ENCODE measurements at places on chromosomes 12 and 14. TPM values are rescaled to one million over a fixed set of nuclear protein-coding genes. Genes with fewer than 3 reads are reported as not detected.
A peak's percentile ranks its signal among the peaks of the same experiment; 100 is the strongest.

Gene CD69
- total RNA-seq: 76.0 TPM

Gene MIP
- total RNA-seq: not detected

DNA sequence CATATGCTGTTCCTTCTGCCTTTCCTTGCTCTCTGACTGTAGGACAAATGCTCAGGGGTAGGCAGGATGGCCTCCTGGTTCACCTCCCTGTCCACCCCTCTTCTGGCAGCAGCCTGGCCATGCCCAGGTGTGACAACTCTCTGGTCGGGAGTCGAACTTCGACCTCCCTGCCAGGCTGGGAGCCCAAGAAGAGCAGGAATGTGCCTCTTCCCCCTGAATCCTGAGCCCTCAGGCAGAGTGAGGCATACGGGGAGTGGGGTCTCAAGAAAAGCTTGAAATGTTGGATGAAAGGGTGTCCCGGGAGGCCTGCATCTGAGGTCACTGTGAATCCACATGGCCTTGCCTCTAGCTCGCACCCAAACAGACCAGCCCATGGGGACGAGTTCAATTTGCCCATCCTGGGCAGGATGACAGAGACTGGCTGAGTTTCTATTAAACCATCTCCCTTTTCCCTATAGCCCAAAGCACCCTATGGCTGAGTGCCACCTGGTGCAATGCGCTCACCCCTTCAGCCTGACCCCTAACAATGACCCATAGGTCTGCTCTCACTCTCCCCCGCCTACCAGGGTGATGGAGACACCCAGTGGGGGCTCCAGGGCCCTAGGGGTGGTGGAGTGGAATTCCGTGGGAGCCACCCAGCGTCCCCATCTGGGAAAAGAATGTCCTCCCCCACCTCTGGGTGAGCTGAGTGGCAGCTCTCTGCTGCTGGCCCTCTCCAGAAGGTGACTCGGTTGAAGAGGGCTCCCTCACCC lies 52.9 kb upstream of the DIO3 start:
- H3K27me3 ChIP-seq: no peaks in the 10 kb centered on the region
- H3K4me1 ChIP-seq: no peaks in the 10 kb centered on the region
- no peak for DNase-seq
- H3K36me3 ChIP-seq: no peaks in the 10 kb centered on the region
- H3K4me3 ChIP-seq: no peak overlapping the region

Gene TFCP2
- 40.5 TPM for total RNA-seq

DNA sequence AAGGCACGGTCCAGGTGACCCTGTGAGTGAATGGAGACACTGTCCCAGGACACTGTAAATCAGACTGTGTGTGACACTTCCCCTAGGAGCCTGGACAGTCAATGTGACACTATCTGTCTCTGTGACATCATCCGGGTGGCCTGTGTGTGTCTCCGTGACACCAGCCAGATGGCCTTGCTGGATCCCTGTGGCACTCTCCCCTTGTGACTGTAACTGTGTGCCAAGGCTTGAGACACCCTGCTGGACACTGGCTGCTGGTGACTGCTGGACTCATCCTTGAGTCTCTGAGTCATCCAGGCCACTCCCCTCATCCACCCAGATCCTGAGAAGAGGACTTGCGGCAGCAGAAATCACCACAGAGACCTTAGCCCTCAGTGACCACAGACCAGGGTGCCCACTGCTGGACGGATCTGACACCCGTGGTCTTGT lies 51.6 kb downstream of the MVK start:
- H3K36me3 ChIP-seq: no peaks in the 10 kb centered on the region
- H3K27ac ChIP-seq: no peak overlapping the region
- H3K4me3 ChIP-seq: no peak overlapping the region
- no peak for DNase-seq

DNA sequence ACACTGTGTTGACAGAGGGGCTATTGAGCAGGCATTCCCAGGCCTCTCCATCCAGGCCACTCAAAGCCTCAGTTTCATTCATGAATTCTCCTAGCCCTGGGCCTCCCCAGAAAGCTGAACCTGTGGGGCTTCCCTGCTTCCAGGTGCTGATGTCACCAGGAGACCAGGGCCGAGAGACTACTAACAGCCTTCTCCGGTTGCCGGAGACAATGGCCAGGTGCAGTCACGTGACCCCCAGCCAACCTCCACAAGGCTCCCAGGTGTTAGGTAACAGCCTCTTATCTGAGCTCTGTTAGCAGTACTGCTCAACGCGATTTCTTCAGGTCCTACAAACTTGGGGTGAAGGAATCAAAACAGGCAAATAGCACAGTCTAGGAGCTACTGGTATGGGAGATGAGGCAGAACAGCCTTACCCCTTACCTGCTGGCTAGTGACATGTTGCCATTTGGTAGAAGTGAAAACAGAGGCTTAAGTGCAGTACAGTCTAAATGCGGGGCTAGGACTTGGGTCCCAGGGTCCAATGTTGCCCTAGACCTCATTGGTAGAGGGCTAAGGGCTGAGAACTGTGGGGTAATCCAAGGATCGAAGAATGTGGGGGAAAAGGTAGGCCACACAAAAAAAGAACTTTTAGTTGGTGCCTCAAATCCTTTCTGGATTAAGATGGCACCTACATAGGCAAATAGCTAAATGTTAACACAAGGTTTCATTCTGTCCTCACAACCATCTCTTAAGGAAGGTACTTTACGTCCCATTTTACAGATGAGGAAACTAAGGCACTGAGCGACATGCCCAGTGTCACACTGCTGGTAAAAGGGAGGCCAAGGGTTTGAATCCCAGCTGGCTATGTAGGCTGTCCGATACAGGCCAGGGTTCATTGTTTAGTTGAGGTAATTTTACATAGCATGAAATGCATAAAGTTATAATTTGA lies 3.8 kb downstream of the CCDC88C start:
- H3K27ac ChIP-seq: peak overlapping the region; percentile 100
- no peaks in the 10 kb centered on the region for H3K27me3 ChIP-seq
- peak; percentile 61 for DNase-seq
- peak overlapping the region; percentile 99 for H3K4me3 ChIP-seq

Gene RHOJ
- not detected for total RNA-seq

DNA sequence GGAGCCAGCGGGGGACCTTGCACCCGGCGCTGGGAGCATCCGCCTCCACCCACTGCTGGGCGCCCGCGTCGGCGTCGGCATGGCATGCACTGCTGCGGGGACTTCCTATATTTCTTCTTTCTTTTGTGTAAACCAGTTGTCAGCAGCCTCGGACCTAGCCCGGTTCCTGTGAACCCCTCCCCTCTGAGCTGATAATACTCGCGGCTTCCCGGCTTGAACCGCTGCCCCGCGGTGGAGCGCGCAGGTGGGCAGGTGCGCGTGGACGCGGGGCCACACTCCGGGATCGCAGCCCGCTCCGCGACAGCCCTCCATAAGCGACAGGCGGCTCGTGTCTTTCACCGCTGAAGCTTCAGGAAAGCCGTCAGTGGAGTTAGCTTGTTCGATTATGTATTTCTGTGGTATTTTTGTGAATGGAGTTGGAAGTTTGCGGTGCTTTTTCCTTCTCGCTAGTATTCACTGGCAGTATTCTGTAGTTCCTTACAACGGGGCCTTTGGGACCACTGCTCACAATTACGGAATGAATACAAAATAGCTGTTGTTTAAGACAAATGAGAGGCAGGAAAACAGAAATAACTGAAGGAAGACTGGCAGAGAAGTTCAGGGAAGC lies 870 bp downstream of the BMAL2 start:
- peaks cover 46% of the 10 kb centered on the region for H3K4me1 ChIP-seq
- peak overlapping the region; percentile 86 for H3K27ac ChIP-seq
- peak; percentile 64 for DNase-seq
- H3K4me3 ChIP-seq: peak overlapping the region; percentile 83
- H3K27me3 ChIP-seq: peaks cover 10% of the 10 kb centered on the region

- peaks cover 14% of the 10 kb centered on the region for H3K4me1 ChIP-seq
- peaks cover 40% of the 10 kb centered on the region for H3K36me3 ChIP-seq
- no peak for DNase-seq
- H3K27ac ChIP-seq: no peak overlapping the region
Observed at GRCh38 chr12:57735198-57735855, 3.2 kb downstream of the AGAP2 start.

- no peaks in the 10 kb centered on the region for H3K36me3 ChIP-seq
- no peak overlapping the region for H3K4me3 ChIP-seq
- H3K27me3 ChIP-seq: peaks cover 16% of the 10 kb centered on the region
- DNase-seq: no peak
- H3K4me1 ChIP-seq: no peaks in the 10 kb centered on the region
Observed at GRCh38 chr12:110262442-110263388, 18.3 kb upstream of the ATP2A2 start.

- H3K4me3 ChIP-seq: no peak overlapping the region
- DNase-seq: no peak
- no peak overlapping the region for H3K27ac ChIP-seq
- no peaks in the 10 kb centered on the region for H3K4me1 ChIP-seq
- no peaks in the 10 kb centered on the region for H3K36me3 ChIP-seq
Observed at GRCh38 chr12:32549675-32550079, 129.4 kb upstream of the DNM1L start.

Gene REM2
- total RNA-seq: 0.93 TPM

Gene DAO
- not detected for total RNA-seq

DNA sequence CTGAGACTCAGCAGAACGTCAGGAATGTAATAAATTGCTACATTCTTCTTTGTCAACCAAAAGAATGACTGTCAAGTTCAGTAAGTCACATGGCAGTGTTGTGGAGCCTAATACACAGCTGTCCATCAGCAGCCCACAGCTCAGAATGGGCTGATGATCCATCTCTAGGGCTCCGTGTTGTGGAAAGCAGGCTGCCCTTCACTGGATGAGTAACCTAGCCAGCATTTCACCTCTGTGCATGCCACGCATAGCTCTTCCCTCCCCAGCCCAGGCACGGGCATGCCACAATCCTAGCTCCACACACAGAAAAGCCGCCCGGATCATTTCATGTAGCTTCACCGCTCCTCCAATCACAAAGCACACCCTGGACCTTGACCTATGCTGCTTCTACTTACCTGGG lies 878.0 kb upstream of the TMEM132C start:
- H3K27ac ChIP-seq: no peak overlapping the region
- no peak for DNase-seq
- H3K36me3 ChIP-seq: no peaks in the 10 kb centered on the region
- no peaks in the 10 kb centered on the region for H3K27me3 ChIP-seq
- no peak overlapping the region for H3K4me3 ChIP-seq

Gene FLVCR2
- 2.1 TPM for total RNA-seq

GRCh38 chr12:79168687-79169086 lies 304.1 kb downstream of the SYT1 start:
- no peaks in the 10 kb centered on the region for H3K4me1 ChIP-seq
- no peak for DNase-seq
- H3K4me3 ChIP-seq: no peak overlapping the region
- H3K36me3 ChIP-seq: no peaks in the 10 kb centered on the region

GRCh38 chr14:92362781-92363235 lies 39.8 kb downstream of the SLC24A4 start:
- H3K4me3 ChIP-seq: no peak overlapping the region
- no peak overlapping the region for H3K27ac ChIP-seq
- H3K36me3 ChIP-seq: no peaks in the 10 kb centered on the region
- no peak for DNase-seq

Gene ACSM4
- not detected for total RNA-seq

GRCh38 chr14:75132382-75133086 lies 5.7 kb upstream of the NEK9 start:
- no peaks in the 10 kb centered on the region for H3K27me3 ChIP-seq
- peaks cover 36% of the 10 kb centered on the region for H3K36me3 ChIP-seq
- no peak overlapping the region for H3K4me3 ChIP-seq
- H3K27ac ChIP-seq: no peak overlapping the region

Gene CCNB1IP1
- 39.0 TPM for total RNA-seq

Gene ACOT4
- total RNA-seq: 1.5 TPM

Gene GPR135
- 1.3 TPM for total RNA-seq

DNA sequence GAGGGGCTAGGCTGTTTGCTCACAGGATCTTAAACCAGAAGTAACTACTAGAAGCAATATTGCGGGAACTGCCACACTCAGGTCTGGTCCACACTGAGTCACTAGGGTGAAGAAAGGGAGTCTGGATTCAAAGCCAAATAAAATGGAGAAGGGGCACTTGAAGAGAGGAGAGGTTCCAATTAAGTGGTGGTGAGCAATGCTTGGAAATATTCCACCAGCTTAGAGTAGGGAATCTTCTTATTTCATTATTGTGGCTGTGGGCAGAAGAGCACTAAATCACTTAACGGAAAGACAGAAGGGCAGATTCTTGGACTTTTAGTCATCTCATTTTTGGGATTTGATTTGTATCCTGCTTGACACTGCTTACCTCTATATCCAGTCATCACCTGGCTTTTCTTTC lies 48.6 kb upstream of the PPP1R12A start:
- no peaks in the 10 kb centered on the region for H3K36me3 ChIP-seq
- no peak overlapping the region for H3K4me3 ChIP-seq
- H3K27me3 ChIP-seq: peaks cover 11% of the 10 kb centered on the region
- H3K4me1 ChIP-seq: no peaks in the 10 kb centered on the region

Gene CHST11
- total RNA-seq: 141 TPM

DNA sequence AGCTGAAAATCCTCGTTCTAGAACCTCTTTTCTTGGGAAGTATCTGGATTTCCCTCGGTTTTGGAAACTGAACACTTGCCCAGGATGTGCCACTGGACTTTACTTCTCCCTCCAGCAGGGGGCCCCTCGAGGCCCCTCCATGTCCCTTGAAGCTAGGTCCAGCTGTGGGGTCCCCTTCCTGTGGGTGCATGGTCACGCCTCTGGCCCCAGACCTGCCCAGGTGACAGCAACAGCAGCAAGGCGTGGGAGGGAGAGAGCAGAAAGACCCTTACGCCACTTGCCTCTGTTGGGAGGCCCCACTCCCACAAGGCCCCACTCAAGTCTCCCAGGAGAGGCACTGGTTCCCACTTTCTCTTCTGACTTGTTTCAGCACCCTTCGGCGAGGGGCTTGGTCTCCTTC lies 3.1 kb downstream of the SLC25A29 start:
- H3K4me1 ChIP-seq: peaks cover 16% of the 10 kb centered on the region
- no peak for DNase-seq
- peaks cover 18% of the 10 kb centered on the region for H3K27me3 ChIP-seq
- no peaks in the 10 kb centered on the region for H3K36me3 ChIP-seq
- no peak overlapping the region for H3K27ac ChIP-seq
- no peak overlapping the region for H3K4me3 ChIP-seq

DNA sequence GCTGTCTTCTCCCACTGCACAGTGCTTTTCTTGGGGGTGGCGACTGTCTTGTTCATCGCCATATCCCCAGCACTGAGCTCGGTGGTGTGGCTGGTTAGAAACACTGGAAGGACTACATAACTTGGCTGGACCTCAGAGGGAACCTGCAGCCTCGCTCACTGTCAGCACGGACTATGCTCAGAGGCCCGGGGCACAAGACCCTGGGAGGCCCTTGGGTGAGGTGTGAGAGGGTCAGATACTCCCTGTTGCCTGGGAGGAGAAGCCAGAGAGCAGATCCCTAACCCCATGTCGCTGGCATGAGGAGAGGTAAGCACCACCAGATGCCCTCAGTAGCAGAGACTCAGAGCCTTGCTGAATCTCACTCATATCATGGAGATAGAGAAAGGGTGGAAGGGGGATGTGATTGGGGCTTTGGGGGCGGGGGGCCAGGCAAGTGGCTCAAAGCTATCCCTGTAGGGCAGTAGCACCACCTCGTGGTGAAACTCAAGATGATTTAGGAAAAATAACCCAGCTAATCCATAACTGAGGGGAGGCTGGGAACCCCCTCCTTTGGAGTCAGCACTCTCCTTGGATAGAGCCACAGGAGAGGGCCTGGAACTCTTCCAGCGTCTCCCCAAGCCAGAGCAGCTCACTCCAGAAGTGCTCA lies 18.7 kb upstream of the HDAC7 start:
- peak; percentile 56 for DNase-seq
- peaks cover 4% of the 10 kb centered on the region for H3K36me3 ChIP-seq
- H3K4me3 ChIP-seq: no peak overlapping the region
- H3K27me3 ChIP-seq: peaks cover 2% of the 10 kb centered on the region
- H3K27ac ChIP-seq: no peak overlapping the region

Gene GPR84
- total RNA-seq: 0.59 TPM

Gene CLEC4C
- total RNA-seq: not detected

All from activated CD8-positive, alpha-beta memory T cell treated with anti-CD3 and anti-CD28 coated beads, Interleukin-2, amount 10 ng/mL, durations not matched to agents 7 days and 5 days (primary cell).